ENCODE measurements at places on chromosomes 2 and 18. TPM values are rescaled to one million over a fixed set of nuclear protein-coding genes. Genes with fewer than 3 reads are reported as not detected.

GRCh38 chr18:58862851-58863538, 1.7 kb upstream of the ZNF532 start:
- H3K27me3 ChIP-seq = no peaks in the 10 kb centered on the region
- DNase-seq = peak; percentile 45
- H3K4me3 ChIP-seq = peak overlapping the region; percentile 31
- H3K4me1 ChIP-seq = peaks cover 16% of the 10 kb centered on the region

GRCh38 chr2:425243-425642, 137.4 kb upstream of the ALKAL2 start:
- no peaks in the 10 kb centered on the region for H3K36me3 ChIP-seq
- H3K27me3 ChIP-seq = no peaks in the 10 kb centered on the region
- no peak overlapping the region for H3K4me3 ChIP-seq
- H3K4me1 ChIP-seq = no peaks in the 10 kb centered on the region
- DNase-seq = no peak

Gene PPP1R1C
- 1.1 TPM for total RNA-seq

DNA sequence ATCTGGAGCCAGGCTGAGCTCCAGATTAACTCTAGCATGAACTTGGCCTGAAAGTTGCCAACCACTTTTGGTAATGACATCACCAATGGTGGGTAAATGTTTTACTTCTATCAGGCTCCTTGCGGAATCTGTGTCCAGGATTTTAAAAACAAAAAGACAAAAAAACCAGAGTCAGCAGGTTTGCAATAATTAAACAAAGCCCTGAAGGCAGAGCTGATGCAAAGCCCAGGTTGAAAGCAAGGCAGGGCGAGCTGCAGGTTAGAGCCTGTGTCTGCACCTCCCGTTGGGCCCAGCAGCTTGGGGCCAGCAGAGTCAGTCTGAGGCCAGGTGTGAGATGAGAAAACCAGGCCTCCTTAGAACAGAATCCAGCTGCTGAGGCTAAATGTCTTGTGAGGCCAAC, 29.1 kb upstream of the ALK start:
- no peaks in the 10 kb centered on the region for H3K27me3 ChIP-seq
- H3K36me3 ChIP-seq = no peaks in the 10 kb centered on the region
- no peak overlapping the region for H3K4me3 ChIP-seq
- H3K4me1 ChIP-seq = no peaks in the 10 kb centered on the region

DNA sequence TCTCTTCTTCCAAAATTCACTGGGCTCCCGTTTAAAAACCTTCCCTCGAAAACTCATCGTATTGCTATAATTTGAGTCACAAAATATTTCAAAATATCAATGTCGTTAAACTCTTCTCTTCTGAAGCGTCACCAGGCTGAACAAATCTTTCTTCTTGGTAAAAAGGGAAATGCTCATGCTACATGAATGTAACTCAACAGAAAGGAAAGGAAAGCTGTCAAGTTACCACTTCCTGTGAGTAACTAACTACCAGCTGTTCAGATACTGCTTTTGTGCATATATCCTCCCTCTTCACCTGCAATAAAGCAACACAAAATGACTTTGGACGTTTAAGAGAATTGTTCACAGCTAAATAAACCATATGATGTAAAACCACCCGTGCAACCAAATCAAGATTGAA, 95.4 kb downstream of the DOCK10 start:
- DNase-seq = no peak
- no peak overlapping the region for H3K27ac ChIP-seq
- no peak overlapping the region for H3K4me3 ChIP-seq
- no peaks in the 10 kb centered on the region for H3K36me3 ChIP-seq
- no peaks in the 10 kb centered on the region for H3K4me1 ChIP-seq

Gene IMPA2
- total RNA-seq = 33.1 TPM

GRCh38 chr2:55232863-55233657, 572 bp downstream of the RPS27A start:
- peaks cover 4% of the 10 kb centered on the region for H3K4me1 ChIP-seq
- no peaks in the 10 kb centered on the region for H3K36me3 ChIP-seq
- peak overlapping the region; percentile 97 for H3K27ac ChIP-seq
- no peaks in the 10 kb centered on the region for H3K27me3 ChIP-seq
- DNase-seq = peak; percentile 34
- H3K4me3 ChIP-seq = peak overlapping the region; percentile 96

Gene ZNF24
- 57.2 TPM for total RNA-seq

GRCh38 chr2:18123211-18123570, 244.7 kb downstream of the KCNS3 start:
- no peak for DNase-seq
- no peak overlapping the region for H3K4me3 ChIP-seq
- no peaks in the 10 kb centered on the region for H3K27me3 ChIP-seq
- H3K27ac ChIP-seq = no peak overlapping the region
- no peaks in the 10 kb centered on the region for H3K36me3 ChIP-seq
- no peaks in the 10 kb centered on the region for H3K4me1 ChIP-seq

GRCh38 chr2:241777686-241778627, 1.3 kb downstream of the GAL3ST2 start:
- no peak for DNase-seq
- no peaks in the 10 kb centered on the region for H3K36me3 ChIP-seq
- H3K27ac ChIP-seq = no peak overlapping the region
- no peaks in the 10 kb centered on the region for H3K4me1 ChIP-seq

Gene ST8SIA3
- total RNA-seq = not detected

GRCh38 chr2:101367508-101367907, 19.8 kb downstream of the CREG2 start:
- H3K27ac ChIP-seq = no peak overlapping the region
- H3K36me3 ChIP-seq = no peaks in the 10 kb centered on the region
- H3K4me3 ChIP-seq = no peak overlapping the region
- H3K4me1 ChIP-seq = no peaks in the 10 kb centered on the region

- H3K36me3 ChIP-seq = no peaks in the 10 kb centered on the region
- DNase-seq = no peak
- no peak overlapping the region for H3K27ac ChIP-seq
- H3K4me1 ChIP-seq = no peaks in the 10 kb centered on the region
These were observed 814.5 kb upstream of the RAB6C start for GRCh38 chr2:129165006-129165405.

DNA sequence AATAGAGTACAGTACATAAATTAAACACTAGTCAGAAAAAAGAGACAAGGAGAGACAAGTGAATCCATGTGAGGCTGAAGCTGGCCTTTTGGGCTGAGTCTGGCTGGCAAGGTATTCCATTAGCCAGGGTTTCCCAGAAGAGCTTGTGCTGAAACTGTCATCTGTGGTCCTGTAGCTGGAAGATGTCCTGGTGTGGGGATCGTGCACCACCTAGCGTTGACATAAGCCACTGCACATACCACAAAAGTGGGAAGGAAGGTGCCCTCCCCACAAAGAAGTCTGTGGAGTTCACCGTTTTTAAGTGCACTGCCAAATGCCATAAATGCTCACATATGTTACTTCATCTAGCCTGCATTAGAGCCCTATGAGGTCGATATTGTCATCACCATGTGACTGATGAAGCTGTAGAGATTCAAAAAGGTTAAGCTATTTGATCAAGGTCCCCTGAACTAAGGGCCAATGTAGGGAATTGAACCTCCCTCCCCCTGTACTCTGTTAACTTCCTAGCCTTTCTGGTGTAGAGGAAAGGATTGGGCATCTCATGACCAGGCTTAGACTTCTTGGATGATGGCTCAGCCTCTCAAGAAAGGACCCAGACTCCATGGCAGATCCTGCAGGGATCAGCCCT, 31.9 kb upstream of the GALNT14 start:
- H3K36me3 ChIP-seq = no peaks in the 10 kb centered on the region
- no peaks in the 10 kb centered on the region for H3K27me3 ChIP-seq
- H3K4me1 ChIP-seq = no peaks in the 10 kb centered on the region

- no peaks in the 10 kb centered on the region for H3K36me3 ChIP-seq
- H3K4me3 ChIP-seq = no peak overlapping the region
- no peaks in the 10 kb centered on the region for H3K4me1 ChIP-seq
These were observed 511.2 kb downstream of the DCDC2C start for GRCh38 chr2:4214444-4215205.

Gene ANO7
- total RNA-seq = not detected

Gene TSPYL6
- total RNA-seq = not detected

DNA sequence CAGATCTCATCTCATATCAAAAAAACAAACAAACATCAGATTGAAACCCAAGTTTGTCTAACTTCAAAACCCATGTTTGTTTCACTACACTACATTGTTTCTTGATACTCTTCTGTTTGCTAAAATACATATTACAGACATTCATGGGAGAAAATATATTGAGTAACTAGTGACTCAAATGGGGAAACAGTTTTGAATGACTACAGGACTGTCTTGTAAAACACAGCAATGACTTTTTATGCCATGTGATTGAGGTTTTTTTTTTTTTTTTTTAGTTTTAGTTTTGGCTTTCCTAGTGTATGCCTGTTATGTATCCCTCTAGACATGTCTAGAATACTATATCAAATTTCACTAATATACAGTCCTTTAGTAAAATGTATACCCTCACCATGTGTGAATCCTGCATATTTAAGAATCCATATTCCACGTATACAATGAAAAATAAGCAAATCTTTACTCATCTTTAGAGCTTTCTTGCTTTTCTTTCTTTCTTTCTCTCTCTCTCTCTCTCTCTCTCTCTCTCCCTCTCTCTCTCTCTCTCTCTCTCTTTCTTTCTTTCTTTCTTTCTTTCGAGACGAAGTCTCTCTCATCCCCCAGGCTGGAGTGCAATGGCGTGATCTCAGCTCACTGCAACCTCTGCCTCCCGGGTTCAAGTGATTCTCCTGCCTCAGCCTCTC, 46.6 kb upstream of the SERTAD2 start:
- no peaks in the 10 kb centered on the region for H3K27me3 ChIP-seq
- no peak for DNase-seq
- no peak overlapping the region for H3K27ac ChIP-seq
- H3K4me3 ChIP-seq = no peak overlapping the region

DNA sequence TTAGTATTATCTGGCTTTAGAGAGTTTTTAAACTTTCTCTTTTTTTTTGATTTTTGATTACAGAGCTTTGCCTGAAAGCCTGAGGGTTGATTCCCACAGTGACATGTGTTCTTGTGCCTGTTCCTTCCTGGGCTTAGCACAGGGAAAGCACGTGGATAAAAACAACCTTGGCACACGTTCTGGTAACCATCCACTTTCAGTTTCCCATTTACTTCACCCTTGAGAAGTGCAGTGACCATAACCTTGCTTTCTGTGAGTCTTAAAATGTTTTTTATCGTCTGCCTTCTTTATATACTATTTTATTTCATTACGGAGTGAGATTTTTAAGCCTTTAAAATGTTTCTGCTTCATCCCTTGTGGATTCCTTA, 11.5 kb downstream of the CD226 start:
- H3K36me3 ChIP-seq = no peaks in the 10 kb centered on the region
- DNase-seq = no peak
- no peak overlapping the region for H3K27ac ChIP-seq
- H3K4me3 ChIP-seq = no peak overlapping the region
- no peaks in the 10 kb centered on the region for H3K4me1 ChIP-seq

GRCh38 chr2:120433816-120434290, 87.9 kb downstream of the INHBB start:
- H3K36me3 ChIP-seq = no peaks in the 10 kb centered on the region
- H3K27ac ChIP-seq = no peak overlapping the region
- H3K27me3 ChIP-seq = no peaks in the 10 kb centered on the region
- no peak for DNase-seq
- H3K4me1 ChIP-seq = no peaks in the 10 kb centered on the region

GRCh38 chr2:217838409-217838831, 164.4 kb downstream of the TNS1 start:
- no peaks in the 10 kb centered on the region for H3K27me3 ChIP-seq
- H3K4me3 ChIP-seq = no peak overlapping the region
- H3K27ac ChIP-seq = peak overlapping the region; percentile 82
- DNase-seq = no peak

Gene LYPD6
- total RNA-seq = 1.9 TPM

- no peak overlapping the region for H3K27ac ChIP-seq
- no peaks in the 10 kb centered on the region for H3K4me1 ChIP-seq
- no peak for DNase-seq
- no peaks in the 10 kb centered on the region for H3K36me3 ChIP-seq
These were observed 347.1 kb upstream of the FAM98A start for GRCh38 chr2:33946193-33946592.

- no peaks in the 10 kb centered on the region for H3K4me1 ChIP-seq
- H3K27ac ChIP-seq = no peak overlapping the region
- H3K27me3 ChIP-seq = peaks cover 3% of the 10 kb centered on the region
- no peaks in the 10 kb centered on the region for H3K36me3 ChIP-seq
These were observed 5.4 kb upstream of the ARHGEF4 start for GRCh38 chr2:130831356-130831755.

DNA sequence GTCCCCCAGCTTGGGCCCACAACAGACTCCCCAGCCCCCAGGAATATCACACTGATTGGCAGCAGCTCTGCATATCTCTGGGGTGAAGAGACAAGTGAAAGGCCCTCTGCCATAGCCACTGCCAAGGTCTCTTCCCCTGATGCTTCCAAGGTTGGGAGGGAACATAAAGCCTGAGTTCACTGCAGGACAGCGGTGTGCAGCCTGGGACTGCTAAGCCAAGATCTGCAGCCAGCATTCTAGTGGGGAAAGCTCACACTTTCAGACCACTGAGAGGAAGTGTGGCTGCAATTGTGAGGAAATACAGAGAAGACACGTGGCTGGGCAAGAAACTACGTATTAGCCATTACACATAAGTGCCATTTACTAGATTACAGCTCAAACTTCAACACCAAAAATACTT, 100.7 kb downstream of the MAIP1 start:
- DNase-seq = no peak
- H3K36me3 ChIP-seq = no peaks in the 10 kb centered on the region
- no peaks in the 10 kb centered on the region for H3K27me3 ChIP-seq
- H3K4me1 ChIP-seq = no peaks in the 10 kb centered on the region

DNA sequence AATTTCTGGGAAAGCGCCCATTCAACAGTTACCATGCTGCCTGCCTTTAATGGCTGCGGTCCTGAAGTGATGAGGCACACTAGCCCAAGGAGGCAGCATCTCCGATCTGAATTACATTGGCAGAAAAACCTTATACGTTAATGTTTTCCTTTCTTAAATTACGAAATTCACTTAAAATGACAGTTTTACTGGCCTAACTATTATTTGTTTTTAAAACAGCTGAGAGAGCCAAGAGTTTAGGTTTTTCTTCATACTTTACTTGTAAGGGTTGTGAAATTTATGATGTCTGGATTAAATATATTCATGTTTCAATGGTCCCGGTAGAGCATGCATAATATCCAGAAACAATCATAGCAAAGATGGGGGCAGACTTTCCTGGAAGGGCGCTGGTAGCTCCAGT, 115.2 kb upstream of the REV1 start:
- H3K27ac ChIP-seq = peak overlapping the region; percentile 50
- DNase-seq = no peak
- peaks cover 10% of the 10 kb centered on the region for H3K4me1 ChIP-seq

Gene SLC19A3
- 2.4 TPM for total RNA-seq

- H3K27ac ChIP-seq = no peak overlapping the region
- H3K36me3 ChIP-seq = no peaks in the 10 kb centered on the region
- no peak overlapping the region for H3K4me3 ChIP-seq
- DNase-seq = no peak
These were observed 276.8 kb upstream of the CHST9 start for GRCh38 chr18:27461957-27462356.

Measured in uterus (tissue), 4 donors.